ENCODE measurements at places on chromosomes 1 and 21.

GRCh38 chr1:208248991-208249696, 5.0 kb upstream of the PLXNA2 start:
- DNase-seq = no peak

- DNase-seq = no peak
Observed at GRCh38 chr1:91575909-91576519, 75.4 kb downstream of the CDC7 start.

- DNase-seq = no peak
Observed at GRCh38 chr1:117188170-117188815, 22.4 kb downstream of the VTCN1 start.

DNA sequence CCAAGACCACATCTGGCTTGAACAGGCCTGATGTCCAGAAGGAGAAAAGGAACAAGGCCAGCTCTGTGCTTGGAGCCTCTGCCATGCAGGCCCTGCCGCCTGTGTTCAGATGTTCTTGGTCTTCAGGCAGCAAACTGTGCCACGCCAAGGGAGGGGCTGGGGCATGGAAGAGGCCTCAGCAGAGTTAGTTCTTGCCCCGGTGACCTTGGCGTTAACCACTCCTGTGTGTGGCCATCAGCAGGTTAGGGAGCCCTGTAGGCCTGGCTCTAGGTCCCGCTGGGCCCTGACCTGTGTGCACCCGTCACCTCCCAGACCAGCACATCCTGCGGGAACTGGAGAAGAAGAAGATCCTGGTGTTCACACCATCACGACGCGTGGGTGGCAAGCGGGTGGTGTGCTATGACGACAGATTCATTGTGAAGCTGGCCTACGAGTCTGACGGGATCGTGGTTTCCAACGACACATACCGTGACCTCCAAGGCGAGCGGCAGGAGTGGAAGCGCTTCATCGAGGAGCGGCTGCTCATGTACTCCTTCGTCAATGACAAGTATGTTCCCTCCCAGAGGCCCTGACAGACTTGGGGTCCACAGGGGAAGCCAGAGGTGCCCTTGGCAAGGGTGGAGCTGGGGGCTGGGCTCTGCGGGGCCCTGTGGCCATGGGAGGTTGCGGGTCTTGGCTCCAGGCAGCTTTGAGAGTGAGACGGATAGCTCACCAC, 7.1 kb downstream of the ZC3H12A start:
- DNase-seq = peak; percentile 69

DNA sequence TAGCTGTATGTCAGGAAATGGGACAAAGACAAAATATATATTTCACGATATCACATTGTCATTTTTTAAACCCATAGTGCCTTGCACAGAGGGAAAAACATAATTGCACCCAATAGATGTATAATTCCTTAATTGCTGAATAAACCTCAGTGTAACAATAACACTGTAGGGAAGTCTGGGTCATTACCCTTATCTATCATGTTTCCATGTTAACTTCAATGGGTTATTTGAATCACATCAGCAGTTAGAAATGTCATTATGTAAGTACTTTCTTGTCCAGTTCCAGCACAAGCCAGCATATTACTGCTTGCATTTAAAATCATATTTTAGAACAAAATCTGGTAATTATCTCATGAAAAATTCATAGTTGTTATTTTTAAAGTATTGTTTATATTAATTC, 222.7 kb downstream of the HMCN1 start:
- DNase-seq = no peak

GRCh38 chr1:82346141-82346540, 545.4 kb downstream of the ADGRL2 start:
- no peak for DNase-seq

- DNase-seq = no peak
Observed at GRCh38 chr21:41681348-41681801, 85.5 kb downstream of the RIPK4 start.

- DNase-seq = no peak
Observed at GRCh38 chr1:164137273-164137925, 421.6 kb upstream of the PBX1 start.

GRCh38 chr21:40146216-40146837, 279.1 kb downstream of the PCP4 start:
- DNase-seq = no peak

- DNase-seq = no peak
Observed at GRCh38 chr1:116879478-116880133, 30.1 kb upstream of the PTGFRN start.

DNA sequence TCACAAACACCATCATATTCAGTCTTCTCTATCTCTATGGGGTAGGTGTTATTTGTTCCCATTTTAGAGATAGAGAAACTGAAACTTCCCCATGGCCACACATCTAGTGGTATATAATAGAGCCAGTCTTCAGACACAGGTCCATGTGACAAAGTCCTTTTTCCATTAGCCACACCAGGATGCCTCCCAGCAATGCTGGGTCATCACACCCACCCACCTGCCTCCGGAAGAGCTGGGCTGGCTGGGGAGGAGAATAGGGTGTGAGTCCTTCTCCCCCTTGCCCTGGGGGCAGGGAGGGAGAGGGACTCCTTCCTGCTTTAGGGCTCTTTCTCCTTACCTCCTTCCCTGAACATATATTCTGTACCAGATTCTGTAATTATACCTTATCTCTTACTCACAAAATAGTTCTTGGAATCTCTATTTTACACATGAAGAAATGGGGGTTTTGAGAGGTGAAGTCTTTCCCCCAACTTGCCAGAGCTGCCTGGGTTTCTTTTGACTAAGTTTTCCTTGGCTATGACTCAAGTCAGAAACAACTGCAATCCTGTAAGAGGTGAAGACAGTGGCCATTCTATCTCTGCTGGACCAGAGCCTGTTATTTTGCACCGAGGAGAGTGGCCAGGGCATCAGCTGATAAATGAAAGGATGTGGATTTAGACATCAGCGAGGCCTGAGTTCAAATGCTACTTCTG, 30.0 kb downstream of the SOX13 start:
- DNase-seq = no peak

DNA sequence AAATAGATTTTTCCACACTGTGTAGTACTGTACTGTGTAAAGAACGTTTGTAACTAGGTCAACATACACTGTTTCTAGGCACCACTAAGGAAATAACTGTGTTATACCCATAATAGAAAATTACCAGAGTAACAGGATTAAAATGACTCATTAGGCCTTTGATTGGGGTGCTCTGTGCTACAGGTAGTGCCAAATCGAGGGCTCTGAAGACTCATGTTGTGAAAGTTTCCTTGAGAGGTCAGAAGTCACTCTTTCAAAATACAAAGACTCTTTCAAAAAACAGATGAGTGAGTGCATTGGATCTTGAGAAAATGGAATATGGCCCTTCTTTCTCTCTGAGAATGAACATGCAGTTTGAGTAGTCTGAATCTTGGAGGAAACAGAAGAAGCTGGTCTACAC, 143.0 kb downstream of the MRPL39 start:
- peak; percentile 42 for DNase-seq

- DNase-seq = no peak
Observed at GRCh38 chr1:213887842-213888241, 99.9 kb upstream of the PROX1 start.

GRCh38 chr21:43884012-43884860, 19.2 kb downstream of the AGPAT3 start:
- DNase-seq = peak; percentile 61

- DNase-seq = peak; percentile 12
Observed at GRCh38 chr1:199684686-199685273, 342.7 kb upstream of the NR5A2 start.

- DNase-seq = no peak
Observed at GRCh38 chr1:50704126-50704525, 255.9 kb downstream of the FAF1 start.

DNA sequence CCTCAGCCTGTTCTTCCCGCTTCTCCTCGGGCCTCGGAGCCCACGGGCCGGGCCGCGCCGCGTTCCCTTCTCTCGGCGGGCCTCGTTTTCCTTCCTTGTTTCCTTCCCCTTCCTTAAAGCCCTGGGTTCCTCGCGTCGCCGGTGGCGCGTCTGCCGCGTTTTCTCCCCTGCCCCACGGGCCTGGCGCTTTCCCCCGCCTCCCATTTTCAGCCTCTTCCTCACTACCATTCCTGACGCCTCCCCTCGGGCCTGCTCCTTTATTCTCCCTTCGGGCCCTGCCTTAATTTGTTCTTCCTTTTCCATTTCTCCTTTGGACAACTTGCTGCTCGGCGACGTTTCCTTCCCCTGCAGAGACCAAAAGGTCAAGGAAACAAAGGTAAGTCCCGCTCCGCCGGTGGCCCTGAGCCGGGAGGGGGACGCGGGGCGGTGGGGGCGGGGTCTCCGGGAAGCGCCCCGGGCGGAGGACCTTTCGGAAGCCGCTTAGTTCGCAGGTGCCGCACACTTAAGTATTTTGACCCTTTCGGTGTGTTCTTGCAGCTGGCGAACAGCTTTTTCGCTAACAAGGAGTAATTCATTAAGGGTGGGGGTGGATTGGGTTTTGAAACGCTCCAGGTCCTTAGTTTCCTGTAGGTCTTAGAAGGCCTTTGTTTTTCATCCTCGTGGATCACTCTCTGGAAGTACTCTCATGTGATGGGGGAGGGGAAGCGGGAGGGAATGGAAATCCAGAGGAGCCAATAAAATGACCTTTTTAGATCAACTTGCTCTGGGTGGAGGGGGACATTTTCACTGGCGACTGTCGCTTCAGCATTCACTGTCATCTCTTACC, 780 bp downstream of the YTHDF2 start:
- DNase-seq = peak; percentile 65

DNA sequence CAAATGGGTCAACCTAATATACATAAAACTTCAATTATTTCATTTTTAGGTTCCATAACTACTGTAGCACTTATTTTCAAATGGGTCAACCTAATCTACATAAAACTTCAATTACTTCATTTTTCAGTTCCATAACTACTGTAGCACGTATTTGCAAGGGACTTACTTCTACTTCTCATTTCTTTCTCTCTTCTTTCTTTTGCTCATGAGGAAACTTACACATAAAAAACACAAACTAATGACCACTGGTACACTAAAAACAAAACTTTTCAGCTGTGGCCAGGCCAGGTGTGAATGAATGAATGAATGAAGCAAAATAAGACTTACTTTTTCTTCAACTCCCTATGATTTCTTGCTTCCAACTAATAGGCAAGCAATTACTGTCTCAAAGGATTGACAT, 11.7 kb downstream of the SYDE2 start:
- DNase-seq = no peak

DNA sequence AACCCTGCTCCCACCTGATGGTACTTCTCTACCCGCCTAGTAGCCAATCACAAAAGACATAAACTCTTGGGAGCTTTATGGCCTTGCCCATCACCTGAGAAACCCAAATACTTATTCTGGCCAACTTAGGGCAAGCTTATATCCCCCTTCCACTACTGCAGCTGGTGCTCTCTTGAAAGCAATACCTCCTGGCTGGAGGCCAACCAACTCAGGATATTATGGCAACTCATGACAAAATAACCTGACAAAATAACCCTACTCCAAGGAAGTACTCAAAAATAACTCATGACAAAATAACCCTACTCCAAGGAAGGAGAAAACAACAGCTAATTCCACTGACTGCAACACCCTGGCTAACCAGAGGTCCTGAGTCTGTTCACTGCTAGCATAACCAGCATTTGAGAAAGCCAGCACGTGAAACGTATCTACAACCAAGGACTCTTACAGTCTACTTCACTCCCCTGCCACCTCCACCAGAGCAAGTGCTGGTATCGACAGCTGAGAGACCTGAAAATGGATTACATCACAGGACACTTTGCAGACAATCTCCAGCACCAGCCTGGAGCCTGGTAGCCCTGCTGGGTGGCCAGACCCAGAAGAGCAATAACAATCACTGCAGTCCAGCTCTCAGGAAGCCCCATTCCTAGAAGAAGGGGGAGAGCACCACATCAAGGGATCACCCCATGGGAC, 179.9 kb downstream of the COL24A1 start:
- no peak for DNase-seq

DNA sequence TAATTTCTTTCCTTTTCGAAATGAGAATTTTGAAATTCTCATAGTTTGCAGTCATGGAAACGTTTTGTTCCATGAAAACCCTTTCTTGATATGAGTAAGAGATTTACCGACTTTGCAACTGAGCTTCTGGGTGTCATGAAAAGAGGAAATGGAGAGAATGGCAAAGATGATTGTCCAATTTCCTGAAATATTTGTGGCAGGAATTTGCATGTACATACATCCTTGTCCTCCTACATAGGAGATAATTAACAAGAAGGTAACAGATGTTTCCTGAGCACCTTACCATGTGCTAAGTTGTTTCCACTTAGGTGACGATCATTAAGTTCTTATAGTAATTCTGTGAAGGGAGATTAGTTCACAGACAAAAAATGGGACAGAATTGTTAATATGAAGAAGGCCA, 170.7 kb downstream of the NEGR1 start:
- no peak for DNase-seq

DNA sequence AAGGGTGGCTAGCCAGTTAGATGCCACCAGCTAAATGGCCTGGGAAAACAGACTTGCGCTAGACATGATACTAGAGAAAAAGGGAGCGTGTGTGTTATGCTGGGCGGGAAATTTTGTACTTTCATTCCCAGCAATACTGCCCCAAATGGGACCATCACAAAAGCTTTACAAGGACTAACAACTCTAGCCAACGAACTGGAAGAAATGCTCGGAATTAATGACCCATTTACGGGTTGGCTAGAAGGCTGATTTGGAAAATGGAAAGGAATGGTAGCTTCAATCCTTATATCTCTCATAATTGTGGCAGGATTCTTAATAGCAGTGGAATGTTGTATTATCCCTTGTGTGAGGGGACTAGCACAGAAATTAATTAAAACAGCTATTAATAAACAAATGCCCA, 27.9 kb upstream of the ZNF496 start:
- DNase-seq = no peak

- no peak for DNase-seq
Observed at GRCh38 chr1:153610334-153610733, 2.6 kb downstream of the S100A16 start.

DNA sequence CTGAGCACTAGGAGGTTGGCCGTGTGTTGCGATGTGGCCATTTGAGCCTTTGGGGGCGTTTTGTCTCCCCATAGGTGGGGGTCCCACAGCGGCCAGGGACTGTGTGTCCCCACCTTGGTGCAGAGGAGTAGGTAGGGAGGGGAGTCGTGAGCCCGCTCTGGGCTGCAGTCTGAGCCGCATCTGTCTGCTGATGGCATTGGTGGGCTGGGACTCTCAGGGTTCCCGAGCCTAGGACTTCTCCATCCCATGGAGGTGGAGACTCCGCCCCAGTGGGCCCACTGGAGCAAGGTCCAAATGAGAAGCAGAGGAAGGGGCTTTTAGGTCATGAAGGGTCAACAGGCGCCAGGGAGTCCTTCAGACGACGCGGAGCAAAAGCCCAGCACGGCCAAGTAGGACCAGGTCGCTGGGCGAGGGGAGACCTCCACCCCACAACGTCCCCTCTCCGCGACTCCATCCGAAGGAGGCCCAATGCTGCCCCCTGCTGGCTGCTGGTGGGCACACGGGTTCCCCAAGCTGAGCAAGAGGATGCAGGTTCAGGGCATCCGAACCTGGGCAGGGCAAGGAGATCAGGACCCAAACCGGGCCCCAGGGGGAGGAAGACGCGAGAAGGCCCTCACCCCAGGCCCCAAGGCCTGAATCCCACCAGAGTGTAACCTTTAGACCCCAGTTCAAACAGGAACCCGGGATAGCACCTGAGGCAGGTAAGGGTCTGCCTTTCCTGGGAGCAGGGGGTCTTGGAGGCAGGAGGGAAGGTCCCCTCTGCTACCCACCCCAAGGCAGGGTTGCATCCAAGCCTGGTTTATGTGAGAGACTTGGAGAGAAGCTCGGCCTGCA, 14.9 kb downstream of the TTC34 start:
- peak; percentile 81 for DNase-seq

GRCh38 chr1:151259351-151259750, 4.8 kb downstream of the PSMD4 start:
- DNase-seq = no peak

Measured in stimulated activated CD4-positive, alpha-beta T cell treated with anti-CD3 and anti-CD28 coated beads, Interleukin-15, amount 100 ng/mL, for 24 hours (primary cell).